Tibial nerve (tissue), 4 donors: ENCODE measurements at places on chromosomes 3 and 15. TPM values are rescaled to one million over a fixed set of nuclear protein-coding genes. Genes with fewer than 3 reads are reported as not detected.
A peak's percentile ranks its signal among the peaks of the same experiment; 100 is the strongest.

GRCh38 chr15:67076147-67076843 is 10.9 kb downstream of the SMAD3 start:
- H3K27me3 ChIP-seq: no peaks in the 10 kb centered on the region
- H3K4me3 ChIP-seq: no peak overlapping the region
- no peak for DNase-seq
- H3K36me3 ChIP-seq: no peaks in the 10 kb centered on the region
- no peaks in the 10 kb centered on the region for H3K4me1 ChIP-seq

MESP2 gene
- total RNA-seq: not detected

DNA sequence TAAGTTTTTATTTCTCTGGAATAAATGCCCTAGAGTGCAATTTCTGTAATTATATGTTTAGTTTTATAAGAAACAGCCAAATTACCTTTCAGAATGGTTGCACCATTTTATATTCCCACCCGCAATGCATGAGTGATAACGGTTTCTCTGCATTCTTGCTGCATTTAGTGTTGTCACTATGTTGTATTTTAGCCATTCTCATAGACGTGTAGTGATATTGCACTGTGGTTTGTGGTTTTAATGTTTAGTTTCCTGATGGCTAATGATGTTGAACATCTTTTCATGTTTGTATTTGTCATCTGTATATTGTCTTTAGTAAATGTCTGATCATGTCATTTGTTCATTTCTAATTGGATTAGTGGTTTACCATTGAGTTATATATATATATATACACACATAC is 73.0 kb upstream of the GOLIM4 start:
- no peak overlapping the region for H3K27ac ChIP-seq
- no peak for DNase-seq
- no peak overlapping the region for H3K4me3 ChIP-seq
- no peaks in the 10 kb centered on the region for H3K36me3 ChIP-seq

SYNPR gene
- not detected for total RNA-seq

EFCAB12 gene
- 2.2 TPM for total RNA-seq

GRCh38 chr3:21477541-21478288 is 273.3 kb downstream of the ZNF385D start:
- no peak overlapping the region for H3K27ac ChIP-seq
- no peak for DNase-seq
- no peaks in the 10 kb centered on the region for H3K36me3 ChIP-seq
- no peak overlapping the region for H3K4me3 ChIP-seq
- peaks cover 2% of the 10 kb centered on the region for H3K4me1 ChIP-seq

TTLL13 gene
- total RNA-seq: not detected

TKT gene
- 220 TPM for total RNA-seq

DNA sequence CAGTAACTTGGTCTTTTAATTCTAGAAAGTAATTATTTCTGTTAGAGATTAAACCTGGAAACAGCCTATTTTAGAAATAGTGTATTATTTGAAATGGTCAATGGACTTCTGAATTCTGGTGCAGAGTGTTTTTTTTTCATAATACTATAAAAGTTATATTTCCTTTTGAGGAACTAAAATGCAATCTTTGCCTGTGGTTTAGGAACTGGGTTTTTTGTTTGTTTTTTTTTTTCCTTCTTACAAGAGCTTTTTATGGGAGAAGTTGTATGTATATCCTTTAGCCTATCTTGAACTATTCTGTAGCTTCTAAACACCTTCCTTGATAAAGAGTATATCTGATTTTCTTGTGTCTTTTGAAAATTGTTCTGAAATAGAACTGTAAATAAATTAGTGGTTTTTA is 88.3 kb downstream of the ARIH1 start:
- peaks cover 16% of the 10 kb centered on the region for H3K4me1 ChIP-seq
- H3K4me3 ChIP-seq: no peak overlapping the region
- H3K27me3 ChIP-seq: no peaks in the 10 kb centered on the region
- H3K27ac ChIP-seq: no peak overlapping the region
- DNase-seq: no peak

- no peak overlapping the region for H3K27ac ChIP-seq
- H3K4me1 ChIP-seq: no peaks in the 10 kb centered on the region
- no peak for DNase-seq
- H3K27me3 ChIP-seq: no peaks in the 10 kb centered on the region
Observed at GRCh38 chr3:191959876-191960413, 499.0 kb downstream of the PYDC2 start.

DNA sequence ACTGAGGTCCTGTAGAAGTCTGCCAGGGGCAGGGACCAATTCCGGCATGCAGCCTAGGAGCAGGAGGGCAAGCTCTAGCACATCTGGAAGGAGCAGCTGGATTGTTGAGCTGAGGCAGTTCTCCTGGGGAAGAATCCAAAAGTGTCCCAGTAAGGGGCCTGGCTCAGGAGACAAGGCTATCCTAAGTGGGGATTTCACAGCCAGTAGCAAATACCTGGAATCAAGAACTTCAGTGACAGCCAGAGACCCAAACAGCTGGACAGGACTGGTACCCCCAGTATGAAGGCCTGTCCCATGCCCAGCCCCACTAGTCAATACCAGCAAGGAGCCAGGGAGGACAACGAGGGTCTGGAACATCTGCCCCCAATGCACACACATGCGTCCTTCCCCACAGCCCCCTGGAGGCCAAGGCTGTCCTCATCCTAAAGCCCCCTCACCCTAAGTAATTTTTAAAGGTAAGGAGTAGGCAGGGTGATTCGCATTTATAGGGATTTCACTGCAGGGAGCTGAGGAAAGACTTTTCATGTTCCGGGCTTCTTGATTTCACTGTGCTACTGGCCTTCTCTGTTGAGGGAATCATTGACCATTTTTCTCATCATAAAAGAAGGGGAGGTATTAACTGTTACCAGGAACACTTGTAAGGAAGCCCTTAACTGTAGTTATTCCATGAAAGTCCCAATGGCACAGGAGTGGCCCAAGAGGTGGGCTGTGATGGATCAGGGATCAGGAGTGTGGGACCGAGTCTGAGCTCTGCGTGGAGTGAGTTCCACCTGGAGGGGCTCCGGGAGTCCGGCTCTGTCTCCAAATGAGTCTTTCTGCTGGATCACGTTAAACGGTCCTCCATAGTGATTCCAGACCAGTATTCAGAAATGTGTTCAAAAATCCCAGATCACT is 2.6 kb upstream of the CHSY1 start:
- H3K4me1 ChIP-seq: peaks cover 9% of the 10 kb centered on the region
- no peaks in the 10 kb centered on the region for H3K36me3 ChIP-seq
- no peak overlapping the region for H3K4me3 ChIP-seq
- no peak for DNase-seq

GRCh38 chr3:50792568-50792967 is 117.8 kb downstream of the DOCK3 start:
- no peaks in the 10 kb centered on the region for H3K4me1 ChIP-seq
- no peak overlapping the region for H3K4me3 ChIP-seq
- H3K27me3 ChIP-seq: no peaks in the 10 kb centered on the region
- no peaks in the 10 kb centered on the region for H3K36me3 ChIP-seq

DNA sequence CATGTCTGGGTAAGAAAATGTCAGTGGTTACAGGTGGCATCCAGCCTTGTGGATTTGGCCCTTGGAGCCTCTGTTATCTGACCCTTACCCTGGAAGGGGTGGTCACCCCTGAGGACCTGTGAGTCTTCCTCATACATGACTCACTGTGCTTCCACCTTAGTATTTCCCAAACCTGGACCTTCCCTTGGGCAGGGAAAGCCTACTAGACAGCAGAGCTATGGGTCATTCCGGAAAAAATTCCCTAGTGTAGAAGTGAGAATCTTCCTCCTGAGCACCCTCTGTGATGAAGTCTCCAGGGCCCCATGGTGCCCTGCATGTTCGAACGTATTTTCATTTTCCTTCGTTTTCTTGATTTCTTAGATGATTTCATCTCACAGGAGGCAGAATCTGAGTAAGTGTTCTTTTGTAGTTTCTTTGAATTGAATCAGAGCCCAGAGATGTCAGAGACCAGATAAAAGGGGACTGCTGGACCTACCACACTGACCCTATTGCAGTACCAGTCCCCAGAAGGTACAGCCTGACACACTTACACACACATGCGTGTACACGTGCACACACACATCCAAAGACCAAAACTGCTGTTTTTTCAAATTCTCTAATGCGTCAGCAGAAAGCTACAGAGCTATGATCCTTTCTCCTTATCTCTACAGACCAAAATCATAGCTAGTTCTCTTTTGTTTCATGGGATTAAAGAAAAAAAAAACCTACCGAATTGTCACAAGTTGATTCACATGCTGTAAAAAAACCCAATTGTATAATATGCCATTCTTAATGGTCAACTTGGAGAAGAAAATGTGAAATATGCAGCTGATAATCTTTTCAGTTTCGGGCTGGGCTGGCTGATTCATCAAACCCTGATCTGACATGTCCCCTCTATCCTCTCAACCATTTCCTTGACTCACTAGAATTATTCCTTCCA is 50.5 kb upstream of the ARHGEF3 start:
- no peaks in the 10 kb centered on the region for H3K27me3 ChIP-seq
- DNase-seq: no peak
- no peaks in the 10 kb centered on the region for H3K4me1 ChIP-seq
- H3K4me3 ChIP-seq: no peak overlapping the region

GRCh38 chr3:141184430-141184829 is 47.2 kb upstream of the PXYLP1 start:
- no peaks in the 10 kb centered on the region for H3K36me3 ChIP-seq
- H3K4me3 ChIP-seq: no peak overlapping the region
- no peaks in the 10 kb centered on the region for H3K27me3 ChIP-seq
- DNase-seq: no peak
- no peaks in the 10 kb centered on the region for H3K4me1 ChIP-seq

FANCD2OS gene
- not detected for total RNA-seq

CLEC3B gene
- total RNA-seq: 137 TPM

- no peak overlapping the region for H3K27ac ChIP-seq
- H3K36me3 ChIP-seq: no peaks in the 10 kb centered on the region
- H3K4me3 ChIP-seq: no peak overlapping the region
Observed at GRCh38 chr3:30948426-30948825, 54.0 kb upstream of the GADL1 start.

- H3K4me1 ChIP-seq: peaks cover 40% of the 10 kb centered on the region
- H3K27ac ChIP-seq: no peak overlapping the region
- no peak overlapping the region for H3K4me3 ChIP-seq
Observed at GRCh38 chr15:48978638-48979037, 14.9 kb upstream of the SHC4 start.

LOXL1 gene
- 21.8 TPM for total RNA-seq

SPSB4 gene
- not detected for total RNA-seq

PML gene
- 69.3 TPM for total RNA-seq

DNA sequence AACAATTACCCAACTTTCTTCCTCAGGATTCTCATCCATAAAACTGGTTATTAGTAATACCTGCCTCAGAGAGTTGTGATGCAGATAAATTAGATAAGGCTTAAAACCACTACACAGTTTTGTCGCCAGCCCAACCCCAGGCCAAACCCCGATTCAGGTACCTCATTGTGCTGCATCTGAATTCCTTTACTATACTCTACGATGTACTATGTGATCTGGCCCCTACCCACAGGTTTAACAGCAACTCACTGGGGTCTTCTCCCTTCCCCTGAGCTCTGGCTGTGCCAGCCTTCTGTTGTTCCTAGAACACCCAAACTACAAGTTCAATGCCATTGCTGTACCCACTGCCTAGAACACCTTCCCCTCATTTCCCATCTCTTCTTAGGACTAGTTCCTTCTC is 64.6 kb downstream of the MYO5A start:
- no peaks in the 10 kb centered on the region for H3K4me1 ChIP-seq
- no peak overlapping the region for H3K4me3 ChIP-seq
- DNase-seq: no peak

DNA sequence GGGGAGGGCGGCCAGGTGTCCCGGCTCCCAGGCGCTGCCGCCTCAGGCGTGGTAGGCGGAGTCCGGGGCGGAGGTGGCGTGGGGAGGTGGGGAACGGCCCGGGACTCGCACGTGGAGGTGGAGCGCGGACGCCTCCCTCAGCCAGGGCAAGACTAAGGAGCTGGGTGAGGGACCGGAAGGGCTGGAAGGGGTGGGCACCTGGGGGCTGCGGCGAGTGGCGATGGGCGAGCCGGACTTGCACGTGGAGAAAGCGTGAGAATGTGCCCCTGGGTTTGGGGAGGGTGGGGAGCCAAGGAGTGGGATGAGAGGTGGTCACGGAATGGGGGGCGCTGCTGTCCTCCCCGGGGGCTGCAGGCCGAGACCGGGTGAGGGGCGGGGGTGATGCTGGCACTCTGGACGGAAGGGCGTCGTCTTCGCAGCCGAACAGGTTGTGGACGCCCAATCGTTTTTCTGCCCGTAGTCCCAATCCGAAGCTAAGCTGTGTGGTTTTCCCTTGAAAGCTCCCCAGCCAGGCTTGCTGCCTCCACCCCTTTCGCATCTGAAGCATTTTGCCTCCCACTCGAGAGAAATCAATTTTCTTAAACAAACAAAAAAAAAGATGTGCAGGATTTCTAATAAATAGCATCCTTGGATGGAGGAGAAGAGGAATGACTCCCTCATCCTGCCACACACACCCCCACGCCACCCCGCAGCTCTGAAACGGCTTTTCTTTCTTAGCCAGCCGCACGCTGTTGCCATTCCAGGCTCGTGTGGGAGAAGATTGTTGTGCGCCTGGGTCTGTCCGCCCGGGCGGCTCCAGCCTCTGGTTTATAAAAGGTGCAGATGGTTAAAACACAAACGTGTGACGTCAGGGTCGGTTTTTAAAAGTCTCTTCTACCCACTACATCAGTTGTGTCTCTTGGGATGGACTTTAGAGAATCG is 62.5 kb upstream of the ANKRD28 start:
- peak overlapping the region; percentile 100 for H3K4me3 ChIP-seq
- H3K27me3 ChIP-seq: no peaks in the 10 kb centered on the region
- no peaks in the 10 kb centered on the region for H3K36me3 ChIP-seq
- peak overlapping the region; percentile 78 for H3K27ac ChIP-seq
- peak; percentile 6 for DNase-seq

RLBP1 gene
- total RNA-seq: not detected

DNA sequence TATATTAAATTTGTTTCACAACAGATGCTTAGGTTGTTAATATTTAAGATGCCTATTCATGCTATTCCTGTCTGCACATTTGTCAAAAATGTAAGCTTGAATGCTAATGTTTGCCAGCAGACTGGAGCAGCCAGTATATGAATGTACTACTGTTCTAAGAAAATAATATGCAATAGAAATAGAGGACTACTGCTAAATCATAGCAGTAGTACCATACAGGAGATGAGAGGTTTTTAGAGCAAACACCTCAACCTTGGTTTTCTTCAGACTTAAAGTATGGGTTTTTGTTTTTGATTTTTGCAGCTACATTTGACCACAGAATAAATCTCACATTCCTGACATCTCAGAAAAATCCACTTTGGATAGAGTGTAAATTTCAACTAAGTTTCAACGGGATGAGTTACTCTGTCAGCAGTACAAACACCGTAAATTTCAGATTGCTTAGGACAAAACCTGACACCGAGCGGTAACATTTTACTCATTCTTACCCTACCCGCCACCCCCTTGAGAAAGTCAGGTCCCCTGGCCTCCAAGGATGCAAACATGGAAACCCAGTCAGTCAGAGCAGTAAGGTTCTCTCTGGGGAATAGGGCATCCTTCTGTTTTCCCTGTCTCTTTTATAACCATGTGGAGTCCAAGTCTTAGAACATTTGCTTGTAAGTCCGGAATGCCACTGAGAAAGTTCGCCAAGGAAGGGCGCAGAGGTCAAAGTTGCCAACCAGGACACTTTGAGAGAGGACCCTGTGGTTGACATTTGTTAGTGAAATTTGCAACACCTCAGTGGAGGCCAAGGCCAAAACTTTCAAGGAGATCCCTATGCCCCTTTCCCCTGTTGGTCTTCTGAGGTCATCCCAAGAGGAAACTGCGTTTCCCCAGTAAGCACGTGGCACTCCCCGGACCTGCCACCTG is 17.9 kb upstream of the SATB1 start:
- no peak for DNase-seq
- H3K27ac ChIP-seq: peak overlapping the region; percentile 73
- no peaks in the 10 kb centered on the region for H3K4me1 ChIP-seq
- H3K27me3 ChIP-seq: no peaks in the 10 kb centered on the region
- H3K36me3 ChIP-seq: no peaks in the 10 kb centered on the region
- peak overlapping the region; percentile 64 for H3K4me3 ChIP-seq

FAN1 gene
- 24.3 TPM for total RNA-seq

CCR8 gene
- total RNA-seq: not detected

GRK7 gene
- total RNA-seq: not detected
